ENCODE measurements at places on chromosomes 12 and 14. TPM values are rescaled to one million over a fixed set of nuclear protein-coding genes. Genes with fewer than 3 reads are reported as not detected.

DNA sequence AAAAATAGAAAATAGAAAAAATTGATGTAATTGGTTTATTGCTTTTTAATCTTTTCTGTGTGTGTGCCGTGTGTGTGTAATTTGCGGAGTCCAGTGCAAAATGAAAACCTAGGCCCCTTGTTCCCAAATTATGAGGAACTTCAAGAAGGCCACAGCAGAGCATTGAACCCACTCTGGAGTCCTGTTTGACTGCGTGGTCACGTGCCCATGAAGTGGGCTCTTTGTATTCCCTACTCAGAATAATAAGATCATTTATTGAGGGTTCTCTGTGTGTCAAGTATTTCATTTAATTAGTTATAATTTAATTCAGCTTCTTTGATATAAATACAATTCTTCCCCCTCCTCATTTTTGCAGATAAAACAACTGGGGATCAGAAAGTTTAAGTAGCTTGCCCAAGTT is 12.3 kb upstream of the NINJ2 start:
- H3K36me3 ChIP-seq, result no peaks in the 10 kb centered on the region
- H3K27me3 ChIP-seq, result no peaks in the 10 kb centered on the region
- DNase-seq, result no peak
- no peak overlapping the region for H3K4me3 ChIP-seq
- no peak overlapping the region for H3K27ac ChIP-seq
- no peaks in the 10 kb centered on the region for H3K4me1 ChIP-seq

DNA sequence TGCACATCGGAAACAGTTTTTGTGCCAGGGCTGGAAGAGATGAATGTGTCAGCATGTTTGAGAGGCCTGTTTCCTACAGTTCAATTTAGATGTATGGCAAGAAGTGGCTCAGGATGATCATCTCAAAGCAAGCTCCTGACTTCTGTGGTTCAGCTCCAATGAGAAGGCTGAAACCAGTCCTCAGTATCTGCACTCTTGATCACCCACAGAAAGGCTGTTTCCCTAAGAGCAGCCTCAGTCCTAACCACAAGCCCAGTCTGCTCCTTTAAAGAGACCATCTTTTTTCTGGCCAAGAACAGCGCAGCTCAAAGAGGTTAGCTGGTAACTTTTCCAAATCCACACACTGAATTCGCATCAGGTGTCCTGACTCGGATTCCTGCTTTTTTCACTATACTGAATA is 19.2 kb downstream of the CSRP2 start:
- H3K4me3 ChIP-seq, result no peak overlapping the region
- H3K27me3 ChIP-seq, result no peaks in the 10 kb centered on the region
- no peaks in the 10 kb centered on the region for H3K36me3 ChIP-seq
- H3K4me1 ChIP-seq, result no peaks in the 10 kb centered on the region

DNA sequence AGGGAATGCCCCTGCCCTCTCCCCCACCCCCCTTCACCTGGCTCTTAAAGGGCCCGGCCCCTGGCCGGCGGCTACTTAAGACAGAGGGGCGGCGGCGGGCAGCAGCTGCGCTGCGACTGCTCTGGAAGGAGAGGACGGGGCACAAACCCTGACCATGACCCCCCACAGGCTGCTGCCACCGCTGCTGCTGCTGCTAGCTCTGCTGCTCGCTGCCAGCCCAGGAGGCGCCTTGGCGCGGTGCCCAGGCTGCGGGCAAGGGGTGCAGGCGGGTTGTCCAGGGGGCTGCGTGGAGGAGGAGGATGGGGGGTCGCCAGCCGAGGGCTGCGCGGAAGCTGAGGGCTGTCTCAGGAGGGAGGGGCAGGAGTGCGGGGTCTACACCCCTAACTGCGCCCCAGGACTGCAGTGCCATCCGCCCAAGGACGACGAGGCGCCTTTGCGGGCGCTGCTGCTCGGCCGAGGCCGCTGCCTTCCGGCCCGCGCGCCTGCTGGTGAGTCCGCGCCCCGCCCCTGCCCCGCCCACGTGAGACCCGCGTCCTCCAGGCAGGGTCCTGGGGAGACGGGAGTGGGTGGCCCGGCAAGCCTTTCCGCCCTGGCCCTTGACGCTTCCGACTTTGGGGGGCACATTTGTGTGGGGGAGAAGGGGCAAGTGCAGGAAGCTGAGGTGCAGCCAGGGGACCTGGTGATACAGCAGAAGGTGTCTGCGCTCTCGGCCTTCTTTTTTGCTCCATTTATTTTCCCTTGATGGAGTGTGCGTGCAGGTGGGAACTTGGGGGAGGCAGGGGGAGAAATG is at the start of gene IGFBP6:
IGFBP6 (plus strand) TSS at position 104 of the 790 bp plus-strand sequence; CDS start at position 155, 51 bp downstream.
- no peaks in the 10 kb centered on the region for H3K36me3 ChIP-seq
- H3K4me3 ChIP-seq, result peak within 1 kb of the TSS; percentile 89
- H3K4me1 ChIP-seq, result peaks cover 6% of the 10 kb centered on the region
- H3K27ac ChIP-seq, result peak within 1 kb of the TSS; percentile 96

- no peaks in the 10 kb centered on the region for H3K36me3 ChIP-seq
- H3K27ac ChIP-seq, result no peak overlapping the region
- H3K4me1 ChIP-seq, result peaks cover 3% of the 10 kb centered on the region
- DNase-seq, result no peak
- no peaks in the 10 kb centered on the region for H3K27me3 ChIP-seq
Measured at GRCh38 chr12:69497308-69498026, 27.3 kb downstream of the FRS2 start.

DNA sequence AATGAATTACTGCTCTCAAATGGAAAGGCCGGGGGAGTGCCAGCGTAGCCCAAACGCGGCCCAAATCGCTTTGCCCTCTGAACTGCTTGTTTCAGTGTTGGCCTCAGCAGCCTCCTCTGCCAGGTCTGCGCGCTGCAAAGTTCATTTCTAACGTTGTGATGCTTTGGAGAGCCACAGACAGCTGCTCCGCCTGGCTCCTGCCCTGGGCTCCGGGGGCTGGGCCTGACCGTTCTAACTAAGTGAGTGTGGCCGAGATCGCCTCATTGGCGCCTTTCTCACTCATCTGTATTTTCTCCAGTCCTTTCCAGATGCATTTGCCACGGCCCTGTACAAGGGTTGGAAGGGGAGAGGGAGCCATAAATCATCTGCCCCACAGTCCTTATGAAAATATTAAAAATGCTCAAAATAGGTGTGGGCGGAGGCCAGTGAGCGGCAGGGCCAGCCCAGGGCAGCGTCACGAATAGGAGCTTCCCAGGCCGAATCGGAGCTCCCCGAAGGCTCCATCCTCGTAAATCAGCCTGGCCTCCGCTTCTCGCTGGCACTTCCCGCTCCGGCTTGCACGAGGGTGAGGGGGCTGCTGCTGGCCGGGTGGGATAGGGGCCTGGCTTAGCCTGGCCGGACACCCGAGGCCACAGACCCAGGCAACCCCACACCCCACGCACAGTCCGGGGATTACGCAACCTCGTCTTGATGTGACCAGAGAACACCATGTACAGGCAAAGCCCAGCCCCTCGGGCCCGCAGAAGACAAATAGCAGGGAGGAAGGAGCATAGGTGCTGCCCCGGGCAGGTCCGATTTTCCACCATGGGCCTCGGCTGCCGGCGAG is 196.6 kb upstream of the DIO3 start:
- H3K4me1 ChIP-seq, result no peaks in the 10 kb centered on the region
- peaks cover 6% of the 10 kb centered on the region for H3K27me3 ChIP-seq
- peak; percentile 78 for DNase-seq
- no peaks in the 10 kb centered on the region for H3K36me3 ChIP-seq
- peak overlapping the region; percentile 12 for H3K4me3 ChIP-seq
- peak overlapping the region; percentile 90 for H3K27ac ChIP-seq

- no peaks in the 10 kb centered on the region for H3K4me1 ChIP-seq
- H3K27me3 ChIP-seq, result no peaks in the 10 kb centered on the region
- H3K36me3 ChIP-seq, result no peaks in the 10 kb centered on the region
- H3K4me3 ChIP-seq, result no peak overlapping the region
- H3K27ac ChIP-seq, result no peak overlapping the region
- no peak for DNase-seq
Measured at GRCh38 chr14:31083781-31084180, 57.6 kb upstream of the STRN3 start.

GRCh38 chr12:552466-552865 is 92.7 kb downstream of the B4GALNT3 start:
- H3K36me3 ChIP-seq, result no peaks in the 10 kb centered on the region
- H3K27me3 ChIP-seq, result no peaks in the 10 kb centered on the region
- no peak for DNase-seq

- no peak within 1 kb of the TSS for H3K4me3 ChIP-seq
- peak; percentile 76 for DNase-seq
- peaks cover 16% of the 10 kb centered on the region for H3K4me1 ChIP-seq
- no peaks in the 10 kb centered on the region for H3K27me3 ChIP-seq
- no peaks in the 10 kb centered on the region for H3K36me3 ChIP-seq
Measured at GRCh38 chr12:55720071-55720564, at the start of gene RDH5. TSS of gene RDH5 (plus strand) at chr12:55720393. CDS start at chr12:55721185, 792 bp downstream.

DNA sequence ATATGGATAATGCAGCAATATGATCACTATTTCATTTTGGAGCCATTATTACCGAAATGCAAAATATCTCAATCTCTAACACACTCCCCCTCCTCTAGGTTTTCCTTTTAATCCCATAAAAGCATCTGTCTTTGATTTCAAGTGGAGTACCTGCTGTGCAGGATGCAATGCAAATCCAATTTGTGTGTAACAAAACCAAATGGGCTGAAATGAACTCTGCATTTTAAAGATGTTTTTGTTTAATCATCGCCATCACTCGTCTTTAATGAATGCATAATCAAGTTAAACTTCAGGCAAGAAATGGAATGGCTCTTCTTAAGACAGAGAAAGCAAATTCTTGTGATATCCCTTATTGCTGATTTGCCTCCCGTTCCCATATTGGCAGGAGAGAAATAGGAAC is 114.3 kb downstream of the SLC15A5 start:
- no peak overlapping the region for H3K4me3 ChIP-seq
- no peaks in the 10 kb centered on the region for H3K4me1 ChIP-seq
- H3K27ac ChIP-seq, result no peak overlapping the region
- no peak for DNase-seq
- H3K27me3 ChIP-seq, result no peaks in the 10 kb centered on the region

DNA sequence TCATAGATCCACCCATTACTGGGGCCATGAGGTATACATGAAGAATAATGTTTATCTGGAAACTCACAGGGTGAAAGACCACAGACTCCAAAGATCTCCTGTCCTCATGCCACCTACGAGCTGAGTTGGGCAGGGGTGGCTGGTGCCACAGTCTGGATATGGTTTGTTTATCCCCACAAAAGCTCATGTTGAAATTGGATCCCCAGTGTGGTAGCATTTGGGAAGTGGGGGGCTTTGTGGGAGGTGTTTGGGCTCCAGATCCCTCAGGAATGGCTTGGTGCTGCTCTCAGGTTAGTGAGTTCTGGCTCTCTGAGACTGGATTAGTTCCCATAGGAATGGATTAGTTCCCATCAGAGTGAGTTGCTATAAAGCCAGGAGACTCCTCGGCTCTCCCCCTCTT is 192.3 kb upstream of the FSCB start:
- no peaks in the 10 kb centered on the region for H3K36me3 ChIP-seq
- no peak overlapping the region for H3K4me3 ChIP-seq
- no peaks in the 10 kb centered on the region for H3K27me3 ChIP-seq
- H3K4me1 ChIP-seq, result no peaks in the 10 kb centered on the region

DNA sequence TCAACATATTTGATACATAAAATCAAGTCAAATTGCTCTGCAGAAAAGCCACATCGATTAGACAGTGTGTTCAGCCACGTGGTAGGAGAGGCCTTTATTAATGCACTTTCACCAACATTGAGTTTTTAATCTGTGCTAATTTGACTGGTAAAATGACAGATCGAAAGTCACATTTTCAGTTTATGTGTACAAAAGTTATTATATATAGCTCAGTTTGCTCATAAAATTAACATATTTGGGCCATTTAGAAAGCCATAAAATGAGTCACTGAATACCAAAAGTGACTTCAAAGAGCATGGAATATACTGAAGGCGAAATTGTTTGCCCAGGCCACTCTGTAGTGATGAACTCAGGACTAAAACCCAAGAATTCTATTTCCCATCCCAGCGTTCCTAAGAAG is 26.0 kb downstream of the C12orf42 start:
- no peak overlapping the region for H3K4me3 ChIP-seq
- no peak for DNase-seq
- no peaks in the 10 kb centered on the region for H3K4me1 ChIP-seq
- no peaks in the 10 kb centered on the region for H3K27me3 ChIP-seq
- no peaks in the 10 kb centered on the region for H3K36me3 ChIP-seq
- no peak overlapping the region for H3K27ac ChIP-seq

DNA sequence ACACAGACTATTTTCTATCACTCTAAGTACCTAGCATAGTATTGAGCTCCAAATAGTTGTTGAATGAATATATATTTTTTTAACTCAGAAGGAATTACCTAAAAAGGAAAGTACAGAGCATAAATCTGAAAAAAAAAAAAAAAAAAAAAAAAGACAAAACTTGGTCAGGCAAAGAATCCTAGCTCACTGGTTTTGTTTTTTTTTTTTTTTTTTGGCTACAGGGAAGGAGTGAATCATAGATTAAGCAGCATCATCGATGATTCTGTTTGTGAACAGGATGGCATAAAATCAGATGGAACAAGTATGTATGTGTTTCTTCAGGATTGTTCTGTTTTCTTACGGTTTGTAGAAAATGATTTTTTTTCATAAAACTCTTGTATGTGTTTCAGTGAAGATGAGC is 66.1 kb upstream of the BCAT1 start:
- no peak for DNase-seq
- no peak overlapping the region for H3K4me3 ChIP-seq
- H3K27ac ChIP-seq, result no peak overlapping the region
- H3K36me3 ChIP-seq, result no peaks in the 10 kb centered on the region
- no peaks in the 10 kb centered on the region for H3K4me1 ChIP-seq
- H3K27me3 ChIP-seq, result no peaks in the 10 kb centered on the region

GRCh38 chr14:50008562-50008961 is 107.8 kb downstream of the VCPKMT start:
- no peak overlapping the region for H3K4me3 ChIP-seq
- H3K27me3 ChIP-seq, result no peaks in the 10 kb centered on the region
- H3K27ac ChIP-seq, result peak overlapping the region; percentile 61
- no peaks in the 10 kb centered on the region for H3K36me3 ChIP-seq

DNA sequence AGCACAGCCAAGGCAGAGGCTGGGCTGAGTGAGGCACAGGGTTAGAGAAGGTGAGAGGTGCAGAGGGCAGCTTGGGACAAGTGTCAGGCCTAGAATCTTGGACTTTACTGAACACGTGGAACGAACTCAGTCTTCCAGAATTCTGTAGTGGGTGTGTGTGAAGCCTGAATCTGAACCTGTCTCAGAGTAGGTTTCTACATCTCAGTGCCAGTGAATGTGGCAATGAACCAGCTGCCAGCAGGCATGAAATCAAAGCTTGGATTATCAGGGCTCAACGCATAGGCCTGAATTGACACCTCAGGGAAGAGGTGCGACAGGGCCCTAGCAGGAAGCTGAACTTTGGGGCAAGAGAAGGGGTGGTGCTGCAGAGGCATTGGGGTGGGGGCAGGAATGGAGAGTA is 104.6 kb downstream of the SAMD4A start:
- no peaks in the 10 kb centered on the region for H3K4me1 ChIP-seq
- no peak overlapping the region for H3K27ac ChIP-seq
- no peaks in the 10 kb centered on the region for H3K27me3 ChIP-seq
- DNase-seq, result no peak
- no peaks in the 10 kb centered on the region for H3K36me3 ChIP-seq
- no peak overlapping the region for H3K4me3 ChIP-seq

GRCh38 chr14:89955022-89955744 is 544 bp upstream of the TDP1 start:
- H3K27me3 ChIP-seq, result no peaks in the 10 kb centered on the region
- H3K4me3 ChIP-seq, result peak overlapping the region; percentile 96
- no peaks in the 10 kb centered on the region for H3K36me3 ChIP-seq
- H3K27ac ChIP-seq, result peak overlapping the region; percentile 95
- peaks cover 10% of the 10 kb centered on the region for H3K4me1 ChIP-seq
- DNase-seq, result no peak

GRCh38 chr12:99435095-99435791 is 212.3 kb upstream of the GARIN6 start:
- no peak overlapping the region for H3K27ac ChIP-seq
- no peak overlapping the region for H3K4me3 ChIP-seq
- no peak for DNase-seq
- H3K4me1 ChIP-seq, result no peaks in the 10 kb centered on the region
- H3K27me3 ChIP-seq, result no peaks in the 10 kb centered on the region

Gene RASSF9
- 2.2 TPM for total RNA-seq

Gene TBC1D30
- total RNA-seq, result 11.9 TPM

Gene ZC2HC1C
- total RNA-seq, result 0.96 TPM

Gene FGF6
- not detected for total RNA-seq

Gene CLEC1A
- 1.9 TPM for total RNA-seq
